Left hindlimb (tissue), 1 donor: ENCODE measurements at places on chromosomes 3 and 15.

- no peak for DNase-seq
Observed at GRCh38 chr3:128875556-128876120, 3.8 kb upstream of the ACAD9 start.

GRCh38 chr3:14144423-14145075 lies 19.7 kb downstream of the TMEM43 start:
- DNase-seq = peak; percentile 81

DNA sequence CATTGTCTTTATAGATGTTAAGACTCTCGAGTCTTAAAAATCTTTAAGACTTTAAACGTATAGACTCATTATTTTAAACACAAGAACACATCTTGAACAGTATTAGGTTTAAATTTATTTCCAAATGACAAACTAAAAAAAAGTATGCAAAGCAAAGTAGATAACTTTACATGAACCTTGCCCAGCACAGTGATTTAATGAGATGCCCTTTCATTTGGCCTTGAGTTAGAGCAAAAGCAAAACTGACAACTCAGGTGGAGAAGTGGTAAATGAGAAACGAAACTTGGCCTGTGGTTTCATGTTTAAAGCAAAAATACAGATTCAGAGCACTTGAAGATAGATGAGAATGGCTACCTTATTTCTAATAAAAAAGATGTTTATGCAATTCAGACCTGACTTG lies 8.6 kb downstream of the GPR15 start:
- no peak for DNase-seq

GRCh38 chr3:137062250-137062649 lies 104.5 kb downstream of the IL20RB start:
- DNase-seq = no peak

GRCh38 chr3:138082085-138082991 lies 33.1 kb downstream of the DZIP1L start:
- DNase-seq = no peak

DNA sequence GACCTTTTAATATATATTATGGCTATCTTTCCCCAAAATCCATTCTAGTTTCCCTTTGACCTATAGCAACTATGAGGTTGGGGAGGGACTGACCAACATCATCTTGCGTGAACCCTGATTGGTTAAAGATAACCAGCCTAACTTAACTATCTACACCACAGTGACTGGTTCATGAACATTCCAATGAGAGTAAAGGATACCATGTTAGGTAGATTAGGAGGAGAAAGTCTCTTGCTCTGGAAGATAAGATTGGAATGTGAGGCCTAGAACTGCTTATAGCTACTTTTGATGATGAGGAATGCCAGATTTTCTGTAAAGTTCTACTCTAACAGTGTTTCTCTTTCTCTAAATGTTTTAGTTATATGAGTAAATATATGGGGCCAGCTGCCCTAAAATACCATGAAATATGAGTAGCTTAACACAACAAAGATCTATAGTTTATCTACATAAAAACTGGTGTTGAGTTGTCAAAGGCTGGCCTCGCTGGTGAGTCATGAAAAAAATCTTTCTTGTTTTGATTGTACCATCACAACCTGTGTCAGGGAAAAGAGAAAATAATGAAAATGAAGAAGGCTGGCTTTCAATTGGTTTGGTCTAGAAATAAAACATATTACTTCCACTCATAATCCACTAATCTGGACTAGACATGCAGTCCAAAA lies 481.4 kb downstream of the NSUN3 start:
- no peak for DNase-seq

DNA sequence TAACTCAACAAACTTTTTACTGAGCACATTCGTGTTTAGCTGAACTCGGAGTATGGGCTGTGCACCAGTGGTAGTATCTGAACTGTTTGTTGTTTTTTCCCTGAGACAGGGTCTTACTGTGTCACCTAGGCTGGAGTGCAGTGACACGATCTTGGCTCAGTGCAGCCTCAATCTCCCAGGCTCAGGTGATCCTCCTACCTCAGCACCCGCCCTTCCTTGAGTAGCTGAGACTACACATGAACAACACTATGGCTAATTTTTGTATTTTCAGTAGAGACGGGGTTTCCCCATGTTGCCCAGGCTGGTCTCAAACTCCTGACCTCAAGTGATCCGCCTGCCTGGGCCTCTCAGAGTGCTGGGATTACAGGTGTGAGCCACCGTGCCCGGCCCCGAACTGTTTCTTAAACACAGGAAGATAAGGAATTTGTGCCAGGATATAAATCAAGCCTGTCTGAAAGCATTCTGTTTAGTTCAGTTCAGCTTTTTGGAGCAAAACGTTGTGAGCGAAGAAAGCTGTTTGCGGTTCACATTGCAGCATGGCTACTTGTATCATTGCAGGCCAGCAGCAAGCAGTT lies 40.4 kb upstream of the SKOR1 start:
- no peak for DNase-seq

GRCh38 chr3:51390246-51391074 lies 625 bp upstream of the RBM15B start:
- no peak for DNase-seq

GRCh38 chr3:114057011-114057347 lies 442 bp downstream of the QTRT2 start:
- DNase-seq = no peak

DNA sequence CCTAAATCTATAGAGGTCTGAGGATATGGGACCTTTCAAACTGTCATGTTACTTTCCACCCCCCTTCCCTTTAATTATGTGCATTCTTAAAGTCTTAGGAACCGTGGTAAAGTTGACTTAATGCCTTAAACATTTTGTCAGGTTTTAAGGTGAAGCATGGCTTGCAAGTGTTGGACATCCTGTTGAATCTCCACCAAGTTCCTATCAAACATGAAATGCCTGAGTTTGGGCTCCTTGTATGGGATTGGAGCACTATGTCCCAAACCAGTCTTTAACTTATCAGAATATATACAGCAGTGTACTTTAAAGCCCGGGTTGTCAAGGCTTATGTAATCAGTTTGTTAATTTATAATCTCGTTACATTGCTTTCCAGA lies 1.1 kb downstream of the SNRK start:
- DNase-seq = no peak

DNA sequence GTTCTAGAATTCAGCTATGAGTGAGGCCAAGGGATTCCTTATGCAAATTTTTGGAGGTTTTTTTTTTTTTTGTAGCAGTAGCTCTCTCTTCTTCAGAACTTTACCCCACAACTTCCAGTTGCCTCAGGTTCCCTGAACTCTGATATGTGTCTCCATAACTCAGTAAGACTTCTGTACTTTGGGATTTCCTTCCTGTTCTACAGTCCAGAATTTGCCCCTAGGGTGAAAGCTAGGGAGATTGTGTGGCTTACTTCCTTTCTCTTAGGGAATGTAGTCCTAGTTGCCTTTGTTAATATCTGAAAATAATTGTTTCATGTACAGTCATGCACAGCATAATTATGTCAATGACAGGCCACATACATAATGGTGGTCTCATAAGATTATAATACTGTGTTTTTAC lies 30.8 kb downstream of the LRRC28 start:
- DNase-seq = no peak

GRCh38 chr3:48353987-48354386 lies 18.0 kb upstream of the FBXW12 start:
- DNase-seq = no peak

- no peak for DNase-seq
Observed at GRCh38 chr15:56815247-56815646, 81.9 kb upstream of the ZNF280D start.

- DNase-seq = no peak
Observed at GRCh38 chr3:23161896-23162570, 41.1 kb upstream of the UBE2E2 start.

DNA sequence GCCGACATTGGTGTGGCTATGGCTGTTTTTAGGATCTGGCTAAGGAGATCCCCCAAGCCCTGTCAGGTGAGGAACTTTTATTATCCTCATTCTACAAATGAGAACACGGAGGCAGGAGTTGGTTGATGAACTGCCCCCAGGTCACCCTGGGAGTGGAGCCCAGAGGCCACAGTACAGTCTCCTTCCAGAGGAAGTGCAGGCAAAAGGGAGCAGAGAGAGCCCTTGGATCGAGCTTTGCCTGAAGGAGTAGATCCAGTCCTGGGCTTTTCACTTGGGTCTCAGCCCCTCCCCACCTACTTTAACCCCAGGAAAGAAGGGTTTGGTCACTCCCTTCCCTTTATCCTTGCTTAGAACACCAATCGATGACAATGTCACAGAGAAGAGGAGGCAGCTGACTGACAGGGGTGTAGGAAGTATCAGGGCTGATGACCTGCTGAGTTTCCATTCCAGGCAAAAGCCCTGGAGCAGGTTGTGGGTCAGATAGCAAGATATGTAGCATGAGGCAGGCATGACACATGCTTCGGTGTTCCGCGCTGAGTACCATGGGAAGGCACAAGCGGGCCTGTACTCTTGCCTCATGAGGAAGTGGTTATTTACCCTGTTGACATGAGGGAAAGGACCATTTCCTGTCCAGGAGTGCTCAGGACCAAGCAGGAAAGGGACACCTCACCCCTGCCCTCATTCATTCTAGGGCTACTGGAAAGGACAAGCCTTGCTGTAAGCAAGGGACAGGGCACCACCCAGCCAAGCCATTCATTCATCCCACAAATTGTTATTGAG lies 5.8 kb upstream of the PLA2G4D start:
- DNase-seq = no peak

GRCh38 chr3:126476166-126477060 lies 722 bp upstream of the ZXDC start:
- peak; percentile 71 for DNase-seq

DNA sequence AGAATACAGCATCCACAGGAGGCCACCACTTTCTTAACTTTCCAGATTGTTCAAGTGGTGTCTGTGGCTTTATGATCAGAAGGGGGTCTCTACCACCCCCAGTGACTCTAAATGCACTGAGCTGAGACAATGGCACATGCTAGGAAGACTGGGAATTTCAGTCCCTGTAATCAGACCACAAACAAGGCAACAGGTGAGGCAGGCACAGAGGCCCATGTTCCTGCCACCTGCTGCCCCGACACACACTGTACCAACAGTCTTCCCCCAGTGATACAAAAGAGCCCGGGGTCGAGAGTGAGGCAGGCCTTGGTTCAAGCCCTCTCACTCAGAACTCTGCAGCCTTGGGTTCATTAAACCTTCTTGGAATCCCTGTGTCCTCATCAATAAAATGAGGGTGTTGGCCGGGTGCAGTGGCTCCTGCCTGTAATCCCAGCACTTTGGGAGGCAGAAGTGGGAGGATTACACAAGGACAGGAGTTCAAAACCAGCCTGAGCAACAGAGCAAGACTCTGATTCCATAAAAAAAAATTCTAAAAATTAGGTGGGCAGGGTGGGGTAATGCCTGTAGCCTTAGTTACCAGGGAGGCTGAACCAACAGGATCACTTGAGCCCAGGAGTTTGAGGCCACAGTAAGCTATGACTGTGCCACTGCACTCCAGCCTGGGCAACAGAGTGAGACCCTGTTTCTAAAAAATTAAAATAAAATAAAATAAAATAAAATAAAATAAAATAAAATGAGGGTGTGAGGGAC lies 55.8 kb downstream of the ADCY5 start:
- no peak for DNase-seq

- DNase-seq = no peak
Observed at GRCh38 chr15:44500555-44500954, 36.4 kb upstream of the EIF3J start.

DNA sequence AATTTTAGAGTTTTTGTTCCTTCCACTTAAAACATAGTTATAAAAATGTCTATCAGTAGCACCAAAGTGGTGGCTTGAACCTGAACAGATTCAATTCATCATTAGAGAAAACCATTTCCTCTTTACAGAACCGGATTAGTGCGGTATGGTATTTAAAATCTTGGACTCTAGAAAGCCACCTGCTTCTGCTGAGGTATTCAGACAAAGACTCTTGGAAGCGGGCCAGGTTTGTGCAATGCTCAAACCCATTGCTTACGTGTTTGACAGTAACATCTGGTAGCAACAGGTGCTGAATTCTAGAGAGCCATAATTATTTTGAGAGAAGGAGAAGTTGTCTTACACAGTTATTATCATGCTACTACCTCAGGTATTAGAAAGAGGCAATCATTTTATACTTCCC lies 290.5 kb downstream of the NAALADL2 start:
- DNase-seq = peak; percentile 41

DNA sequence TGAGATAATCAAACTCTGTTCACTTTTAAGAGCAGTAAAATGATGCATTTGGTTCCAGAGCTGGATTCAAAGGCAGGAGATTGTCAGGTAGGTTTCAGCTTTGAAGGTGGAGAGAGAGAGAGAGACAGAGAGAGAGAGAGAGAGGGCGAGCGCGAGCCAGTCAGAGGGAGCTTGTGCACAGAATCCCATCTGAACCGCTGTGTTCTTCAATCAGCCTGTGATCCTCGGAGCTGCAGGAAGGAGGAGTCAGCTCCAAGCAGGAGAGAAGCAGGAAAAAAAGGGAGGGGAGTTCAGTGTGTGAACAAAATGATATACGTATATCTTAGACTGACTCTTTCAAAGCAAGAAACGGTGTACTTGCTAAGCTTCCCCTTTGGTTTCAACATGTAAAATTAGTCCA lies at the start of gene GPR149:
Gene GPR149, minus strand, starts transcription at position 177 of the 400 bp plus-strand sequence. CDS start 575 bp downstream, outside the sequence.
- no peak for DNase-seq

DNA sequence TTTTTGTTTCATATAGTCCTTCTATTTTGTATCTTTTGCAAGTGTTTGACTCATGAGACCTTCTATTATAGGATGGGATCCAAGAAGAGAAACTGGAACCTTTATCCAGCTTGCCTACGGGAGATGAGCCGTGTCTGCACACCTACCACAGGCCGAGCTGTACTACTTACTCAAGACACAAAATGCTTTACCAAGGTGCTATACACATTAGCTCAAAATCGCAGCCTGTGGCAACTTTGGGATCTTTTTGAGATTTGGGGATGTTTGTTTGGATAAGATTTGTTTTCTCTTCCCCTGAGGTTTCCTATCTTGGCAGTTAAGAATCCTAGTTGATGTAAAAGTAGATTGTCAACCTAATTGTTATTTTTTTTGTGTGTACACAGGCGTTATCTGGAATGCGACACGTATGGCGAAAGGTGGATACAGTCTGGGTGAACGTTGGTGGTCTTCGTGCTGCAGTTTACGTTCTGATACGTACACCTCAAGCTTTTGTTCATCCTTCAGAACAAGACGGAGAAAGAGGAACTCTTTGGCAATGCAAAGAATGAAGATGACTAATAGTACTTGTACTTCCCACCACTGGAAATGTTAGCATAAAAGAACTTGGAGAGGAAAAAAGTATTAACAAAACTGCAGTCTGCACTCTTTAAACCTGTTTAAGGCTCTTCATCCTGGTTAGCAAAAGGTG lies 13.1 kb upstream of the SETD5 start:
- DNase-seq = no peak

GRCh38 chr15:101112336-101113113 lies 139.3 kb downstream of the CHSY1 start:
- no peak for DNase-seq

DNA sequence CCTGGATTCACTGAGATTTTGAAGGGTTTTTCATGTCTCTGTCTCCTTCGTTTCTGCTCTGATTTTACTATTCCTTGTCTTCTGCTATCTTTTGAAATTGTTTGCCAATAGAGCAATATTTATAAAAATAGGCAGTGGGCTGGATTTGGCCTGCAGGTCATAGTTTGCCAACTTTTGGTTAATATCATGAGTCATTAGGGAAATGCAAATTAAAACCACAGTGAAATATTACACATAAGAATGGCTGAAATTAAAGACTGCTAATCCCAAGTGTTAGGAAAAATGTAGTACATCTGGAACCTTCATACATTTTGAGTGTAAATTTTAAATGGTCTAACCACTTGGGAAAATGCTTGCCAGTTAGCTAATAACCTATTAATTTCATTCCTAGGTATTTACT lies 56.3 kb downstream of the ABI3BP start:
- no peak for DNase-seq

GRCh38 chr3:162678941-162679340 lies 1182.3 kb downstream of the OTOL1 start:
- DNase-seq = no peak
